ENCODE measurements at places on chromosomes 6 and 20.

DNA sequence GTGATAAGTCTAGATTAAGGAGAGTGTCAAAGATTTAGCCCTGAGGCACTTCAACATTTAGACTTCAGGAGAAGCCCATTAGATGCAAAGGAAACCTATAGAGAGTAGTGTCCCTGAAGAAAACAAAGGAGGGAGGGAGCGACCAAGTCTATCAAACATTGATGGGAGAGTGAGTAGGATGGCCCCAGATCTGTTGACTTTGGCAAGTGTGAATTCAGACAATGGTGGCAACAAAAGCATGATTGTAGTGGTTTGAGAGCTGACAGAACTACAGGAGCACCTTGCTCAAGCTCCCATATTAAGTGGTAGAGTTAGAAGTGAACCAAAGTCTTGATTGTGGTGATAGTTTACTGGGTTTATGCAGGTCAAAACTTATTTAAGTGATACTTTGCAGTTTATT lies 979 bp upstream of the ABCF1 start:
- DNase-seq: no peak

- DNase-seq: no peak
These were observed 1.9 kb downstream of the CHD6 start for GRCh38 chr20:41616228-41616627.

GRCh38 chr20:45012682-45013302 lies 46.5 kb downstream of the STK4 start:
- DNase-seq: no peak

GRCh38 chr20:53839423-53840176 lies 230.8 kb downstream of the BCAS1 start:
- DNase-seq: no peak

GRCh38 chr6:117729613-117730012 lies 54.3 kb downstream of the NUS1 start:
- DNase-seq: no peak

GRCh38 chr20:31962761-31963160 lies 5.2 kb upstream of the XKR7 start:
- no peak for DNase-seq

DNA sequence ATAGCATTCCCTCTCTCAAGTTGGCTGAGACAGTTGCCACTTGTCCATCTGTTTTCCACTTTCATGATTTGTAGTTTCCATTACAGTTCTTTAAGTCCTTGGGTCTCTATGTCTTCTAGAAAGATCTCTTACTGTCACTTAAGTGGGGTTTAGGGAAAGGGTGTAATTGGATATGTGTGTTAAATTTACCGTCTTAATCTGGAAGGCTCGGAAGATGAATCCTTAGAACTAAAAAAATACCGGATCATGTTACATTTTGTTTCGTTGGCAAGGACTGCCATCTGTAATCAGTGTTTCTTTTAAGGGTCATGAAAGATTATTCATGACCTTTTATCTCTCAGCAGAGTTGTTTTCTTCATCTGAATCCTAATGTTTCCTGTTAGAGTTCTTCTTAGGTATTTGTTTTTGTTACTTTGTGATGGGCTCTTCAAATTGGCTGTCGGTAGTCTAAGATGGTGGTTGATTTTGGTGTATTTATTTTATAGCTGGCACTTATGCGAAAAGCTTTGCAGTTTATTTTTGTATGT lies 21.8 kb upstream of the BTBD3 start:
- no peak for DNase-seq

DNA sequence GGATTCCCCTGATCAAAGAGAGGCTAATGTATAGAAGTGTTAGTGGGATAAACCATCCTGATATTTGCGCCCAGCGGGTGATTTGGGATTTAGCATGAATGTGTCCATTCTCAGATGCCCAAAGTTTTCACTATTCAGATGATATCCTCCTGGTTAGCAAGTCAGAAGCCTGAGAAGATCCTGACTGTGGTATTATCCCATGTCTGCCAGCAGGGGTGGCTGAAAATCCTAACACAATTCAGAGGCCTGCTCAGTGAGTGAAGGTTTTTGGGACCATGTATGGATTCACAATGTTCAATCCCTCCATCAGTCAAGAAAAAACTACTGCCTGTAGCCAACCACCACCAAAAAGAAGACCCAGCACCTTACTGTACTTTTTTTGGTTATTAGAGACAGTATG lies 34.1 kb upstream of the SPACA1 start:
- DNase-seq: no peak

DNA sequence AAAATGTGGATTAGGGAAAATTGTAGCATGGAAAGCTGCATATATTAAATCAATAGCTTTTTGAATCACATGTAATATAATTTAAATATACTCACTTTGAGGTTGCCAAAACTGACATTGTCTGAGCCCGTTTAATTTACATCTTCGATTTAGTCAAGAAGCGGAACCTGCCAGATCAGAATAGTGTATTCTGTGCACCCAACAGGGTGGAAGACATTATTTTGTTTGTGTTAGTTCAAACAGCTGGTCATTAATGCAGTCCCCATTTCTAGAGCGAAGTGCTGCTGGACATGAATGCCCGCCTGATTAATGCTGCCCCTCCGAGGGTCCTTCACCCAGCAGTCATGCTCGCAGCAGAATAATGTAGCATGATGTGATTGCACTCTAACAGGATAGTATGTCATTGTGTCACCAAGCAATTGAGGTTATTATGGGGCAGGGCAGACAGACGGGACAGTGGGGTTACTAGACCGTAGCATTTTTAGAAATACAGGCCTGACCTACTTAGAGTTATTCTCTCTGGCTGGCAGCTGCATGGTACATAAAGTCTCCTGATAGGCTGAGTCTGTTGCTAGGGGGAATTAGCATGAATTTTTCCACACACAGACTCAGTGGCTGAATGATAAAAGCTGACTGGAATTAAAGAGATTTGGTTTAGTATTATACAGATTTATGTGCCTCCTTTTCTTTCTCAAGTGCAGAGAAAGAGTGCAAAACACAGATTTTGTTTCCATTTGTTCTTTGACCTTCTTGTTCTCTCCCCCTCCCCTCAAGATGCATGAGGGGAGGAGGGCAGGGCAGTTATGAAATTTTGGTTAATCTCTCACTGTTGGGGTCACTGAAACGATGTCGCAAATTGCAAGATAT lies 147.1 kb downstream of the PRL start:
- peak; percentile 79 for DNase-seq

DNA sequence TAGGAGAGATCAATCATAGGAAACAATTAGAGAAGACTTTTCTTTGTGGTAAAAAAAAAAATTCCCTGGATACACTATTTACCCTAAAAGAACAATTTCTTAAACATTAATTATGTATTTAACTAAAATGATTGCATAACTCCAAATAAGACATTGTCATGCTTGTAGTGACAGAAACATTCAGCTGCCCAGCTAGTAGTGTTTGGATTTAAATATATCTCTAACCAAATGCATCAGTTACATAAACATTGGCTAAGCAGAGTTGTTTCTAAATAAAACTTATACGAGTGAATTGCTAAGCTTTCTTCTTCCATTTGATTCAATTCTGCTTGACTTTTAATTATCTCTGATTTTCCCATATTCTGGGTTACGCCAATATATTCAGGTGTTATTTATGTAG lies 23.7 kb downstream of the MLIP start:
- DNase-seq: no peak

- no peak for DNase-seq
These were observed 69.5 kb downstream of the LRFN2 start for GRCh38 chr6:40517654-40518053.

DNA sequence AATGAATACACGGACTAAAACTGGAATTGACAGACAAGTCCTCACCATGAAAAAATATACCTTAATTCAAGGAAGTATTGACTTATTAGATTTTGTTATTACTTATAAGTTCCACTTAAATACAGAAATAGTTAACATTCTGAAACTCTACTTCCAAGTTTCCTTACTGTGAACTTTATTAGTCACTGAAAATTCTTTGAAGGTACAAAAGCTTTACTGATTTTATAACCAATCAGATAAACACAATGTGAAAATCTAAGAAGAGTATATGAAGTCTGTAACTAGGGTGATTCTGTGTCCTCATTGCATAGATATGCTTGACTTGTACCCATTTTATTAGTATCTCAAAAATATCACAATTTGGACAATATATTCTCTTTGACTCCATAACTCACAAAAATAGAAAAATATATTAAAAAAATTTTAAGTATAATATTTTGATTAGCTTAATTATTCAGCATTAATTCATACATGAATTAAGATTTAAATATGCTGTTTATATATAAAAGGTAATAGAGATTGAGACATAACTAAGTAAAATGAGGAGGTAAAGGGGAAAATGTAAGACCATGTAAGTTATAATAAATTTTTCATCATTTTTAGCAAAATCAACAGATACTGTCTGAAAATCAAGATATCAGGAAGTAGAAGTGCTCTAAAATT lies 6.6 kb downstream of the NAPB start:
- no peak for DNase-seq

DNA sequence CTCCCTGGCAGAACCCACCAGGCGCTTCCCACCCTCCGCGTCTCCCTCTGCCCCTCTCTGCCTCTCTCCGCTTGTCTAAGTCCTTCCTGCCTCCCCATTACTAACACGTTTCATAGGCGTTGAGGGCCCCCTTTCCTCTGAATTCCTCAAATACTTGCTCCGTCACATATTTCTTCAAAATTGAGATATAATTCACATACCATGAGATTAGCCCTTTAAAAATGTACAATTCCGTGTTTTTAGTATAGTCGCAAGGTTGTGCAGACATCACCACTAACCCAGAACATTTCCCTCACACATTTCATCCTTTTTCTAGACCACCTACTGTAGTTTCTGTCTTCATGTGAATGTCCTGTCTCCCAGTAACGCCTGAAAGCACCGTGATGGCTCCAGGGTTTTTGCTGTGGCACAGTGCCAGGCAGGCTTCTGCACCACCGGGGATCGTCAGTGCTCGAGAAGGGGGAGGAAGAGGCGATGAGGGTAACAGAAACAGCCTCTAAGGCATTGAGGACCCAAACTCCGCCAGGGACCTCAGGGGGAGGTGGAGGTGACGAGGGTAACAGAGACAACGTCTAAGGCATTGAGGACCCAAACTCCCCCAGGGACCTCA lies 141.9 kb upstream of the SNX9 start:
- DNase-seq: no peak

DNA sequence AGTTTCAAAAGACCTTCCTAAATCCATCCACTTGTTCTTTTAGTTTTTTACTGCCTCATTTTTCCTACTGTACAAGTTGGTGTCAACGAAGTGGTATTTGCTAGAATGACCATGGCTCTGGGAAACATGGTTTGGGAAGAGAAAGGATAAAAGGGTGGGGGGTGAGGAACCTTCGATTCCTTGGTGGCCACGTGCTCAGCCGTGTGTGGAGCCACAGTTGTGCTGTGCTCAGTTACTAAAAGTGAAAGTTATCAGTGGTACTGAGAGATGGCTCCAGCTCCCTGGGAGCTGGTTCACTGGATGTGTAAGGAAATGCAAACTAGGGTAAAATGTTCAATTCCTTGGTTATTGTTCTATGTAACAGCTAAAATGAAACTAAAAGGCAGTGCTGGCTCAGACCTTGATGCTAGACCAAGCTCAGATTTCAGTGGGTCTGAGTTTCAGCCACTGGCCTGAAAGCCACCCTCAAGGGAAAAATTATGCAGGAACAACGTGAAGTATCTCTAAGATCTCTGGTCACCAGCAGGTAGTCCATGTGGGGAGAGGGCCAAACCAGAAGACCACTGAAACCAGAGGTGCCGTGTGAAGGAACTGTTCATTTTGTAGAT lies 7.4 kb upstream of the SLC22A2 start:
- DNase-seq: no peak

Data from putamen (tissue), 1 donor.